K562 (cell line): ENCODE measurements at places on chromosomes 16 and 17.

DNA sequence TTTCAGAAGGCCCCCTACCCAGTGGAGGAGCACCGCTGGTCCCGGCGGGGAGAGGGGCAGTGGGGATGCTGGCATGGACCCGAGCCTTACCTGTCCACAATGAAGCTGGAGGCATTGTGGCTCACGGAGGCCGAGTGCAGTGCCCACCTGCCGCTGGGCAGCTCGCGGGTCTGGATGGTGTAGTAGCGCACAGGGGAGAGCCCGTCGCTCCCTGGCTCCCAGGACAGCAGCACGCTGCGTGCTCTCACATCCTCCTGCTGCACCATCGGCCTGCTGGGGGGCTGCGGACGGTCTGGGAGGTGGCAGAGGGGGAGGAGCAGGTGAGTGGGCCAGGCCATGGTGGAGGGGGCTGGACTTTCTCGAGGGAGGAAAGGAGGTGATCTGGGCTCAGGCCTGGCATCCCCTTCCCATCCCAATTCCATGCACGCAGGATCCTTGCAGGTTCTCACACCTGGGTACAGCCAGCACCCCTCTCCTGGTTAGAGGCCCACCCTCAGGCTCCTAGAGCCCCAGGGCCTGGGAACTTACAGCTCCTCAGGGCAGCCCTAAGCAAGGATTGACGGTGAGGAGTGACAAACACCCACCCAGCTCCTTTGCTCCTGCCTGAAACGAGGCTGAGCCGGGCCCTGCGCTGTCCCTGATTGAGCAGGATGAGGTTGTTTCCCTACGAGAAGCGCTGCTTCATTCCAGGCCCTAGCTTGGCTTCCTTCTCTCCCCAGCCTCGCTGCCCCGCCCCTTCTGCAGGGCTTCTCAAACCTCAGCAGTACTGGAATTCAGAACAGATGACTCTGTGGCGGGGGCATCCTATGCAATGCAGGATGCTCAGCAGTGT, 76.2 kb upstream of the CDC42EP4 start:
- no peak for DNase-seq

DNA sequence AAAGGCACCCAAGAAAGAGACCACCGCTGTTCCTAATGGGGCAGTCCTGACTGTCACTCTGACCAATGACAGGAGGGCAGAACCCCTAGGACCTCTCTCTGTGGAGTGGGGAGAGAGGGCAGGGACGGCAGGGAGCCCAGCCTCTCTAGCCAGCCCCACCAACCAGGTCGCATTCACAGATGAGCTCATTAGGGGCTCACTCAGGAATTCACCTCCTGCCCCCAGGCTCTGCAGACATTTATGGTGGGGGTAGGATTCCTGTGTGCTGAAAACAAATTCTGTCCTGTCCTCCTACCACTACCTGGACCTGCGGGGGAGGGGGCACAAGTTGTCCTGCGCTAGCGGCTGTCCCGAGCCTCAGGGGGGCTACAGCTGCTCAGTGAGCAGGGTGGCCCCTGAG, 27.7 kb upstream of the GPRC5C start:
- no peak for DNase-seq

GRCh38 chr16:68444056-68444657, 4.2 kb downstream of the SMPD3 start:
- DNase-seq: peak; percentile 47

- no peak for DNase-seq
Observed at GRCh38 chr16:2585651-2586081, 47.8 kb downstream of the PDPK1 start.

- DNase-seq: no peak
Observed at GRCh38 chr16:72604375-72604774, 432.4 kb upstream of the PMFBP1 start.

- DNase-seq: no peak
Observed at GRCh38 chr17:42603318-42603717, 5.9 kb downstream of the RETREG3 start.

- no peak for DNase-seq
Observed at GRCh38 chr16:549544-550263, 10.5 kb upstream of the PRR35 start.
